ENCODE measurements at places on chromosomes 16 and 17.

DNA sequence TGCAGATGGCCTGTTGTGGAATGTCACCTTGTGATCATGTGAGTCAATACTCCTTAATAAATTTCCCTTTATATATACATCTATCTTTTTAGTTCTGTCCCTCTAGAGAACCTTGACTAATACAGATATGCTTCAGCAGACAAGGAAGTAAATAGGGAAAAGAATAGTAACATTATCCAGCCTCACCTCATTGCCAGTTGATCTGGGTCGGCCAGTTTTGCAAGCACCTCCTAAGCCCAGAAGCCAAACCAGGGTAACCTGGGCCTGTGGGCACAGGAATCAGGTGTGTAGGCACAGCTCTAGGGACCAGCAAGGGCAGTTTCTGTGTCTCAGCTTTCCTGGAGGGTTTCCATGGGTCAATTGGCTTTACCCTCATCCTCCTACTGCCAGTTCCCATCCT, 11.9 kb upstream of the CCL17 start:
- no peak for DNase-seq

- DNase-seq = no peak
These were observed 7.2 kb downstream of the CTF1 start for GRCh38 chr16:30903596-30903995.

GRCh38 chr17:73369111-73369521, 57.3 kb upstream of the CDC42EP4 start:
- DNase-seq = no peak

DNA sequence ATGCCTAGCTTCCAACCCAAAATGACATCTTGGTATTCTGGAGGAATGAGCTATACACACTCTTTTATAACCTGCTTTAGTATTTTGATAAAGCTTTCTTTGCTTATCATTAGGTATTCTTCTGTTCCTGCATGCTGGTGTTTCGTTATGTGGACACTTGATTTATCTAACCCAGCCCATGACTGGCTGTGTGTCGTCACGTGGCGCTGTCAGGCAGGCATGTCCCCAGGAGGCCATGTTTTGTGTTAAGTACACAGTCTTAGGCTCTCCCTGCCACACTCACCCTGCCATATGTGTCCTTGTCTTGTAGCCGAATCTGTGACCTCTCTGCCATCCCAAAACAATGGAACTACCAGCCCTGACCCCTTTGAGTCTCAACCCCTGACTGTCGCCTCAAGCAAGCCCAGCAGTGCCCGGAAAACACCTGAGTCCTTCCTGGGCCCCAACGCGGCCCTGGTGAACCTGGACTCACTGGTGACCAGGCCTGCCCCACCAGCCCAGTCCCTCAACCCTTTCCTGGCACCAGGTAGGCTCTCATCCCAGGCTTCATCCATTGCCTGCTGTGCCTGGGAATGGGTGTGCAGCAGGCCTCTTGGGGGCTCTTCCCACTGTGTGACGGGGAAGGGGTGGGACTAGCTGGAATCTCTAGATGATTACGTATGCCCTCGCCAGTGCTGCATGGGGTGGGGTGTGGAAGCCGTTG, 30.8 kb downstream of the B9D1 start:
- DNase-seq = no peak

Data from T-helper 2 cell treated with Interferon-gamma antibody and Interleukin-4, amounts not matched to agents 5 μg/mL and 100 μg/mL, for 36 hours (primary cell).